ENCODE measurements at places on chromosomes 3 and 15.
A peak's percentile ranks its signal among the peaks of the same experiment; 100 is the strongest.

- DNase-seq: no peak
Observed at GRCh38 chr3:187799942-187800641, 54.8 kb upstream of the BCL6 start.

DNA sequence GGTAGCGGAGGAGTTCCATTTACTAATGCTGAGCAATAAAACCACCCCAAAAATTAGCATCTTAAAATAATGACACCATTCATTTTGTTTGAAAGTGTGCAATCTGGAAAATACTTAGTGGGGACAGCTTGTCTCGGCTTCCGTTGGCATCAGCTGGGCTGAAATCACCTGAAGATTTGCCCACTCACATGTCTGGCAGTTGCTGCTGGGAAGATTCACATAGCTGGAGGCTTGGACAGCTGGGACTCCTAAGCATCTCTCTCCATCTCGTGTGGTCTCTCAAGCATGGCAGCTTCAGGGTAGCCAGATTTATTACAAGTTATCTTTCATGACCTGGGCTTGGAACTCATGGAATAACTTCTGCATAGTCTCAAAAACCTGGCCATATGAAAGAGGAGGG lies 38.4 kb upstream of the BFSP2 start:
- DNase-seq: no peak

- DNase-seq: no peak
Observed at GRCh38 chr3:143443851-143444331, 324.3 kb downstream of the CHST2 start.

- DNase-seq: no peak
Observed at GRCh38 chr3:24937228-24937627, 442.6 kb upstream of the THRB start.

- no peak for DNase-seq
Observed at GRCh38 chr15:29770796-29771195, 51.5 kb downstream of the TJP1 start.

- DNase-seq: no peak
Observed at GRCh38 chr15:79973456-79974195, 2.6 kb upstream of the BCL2A1 start.

DNA sequence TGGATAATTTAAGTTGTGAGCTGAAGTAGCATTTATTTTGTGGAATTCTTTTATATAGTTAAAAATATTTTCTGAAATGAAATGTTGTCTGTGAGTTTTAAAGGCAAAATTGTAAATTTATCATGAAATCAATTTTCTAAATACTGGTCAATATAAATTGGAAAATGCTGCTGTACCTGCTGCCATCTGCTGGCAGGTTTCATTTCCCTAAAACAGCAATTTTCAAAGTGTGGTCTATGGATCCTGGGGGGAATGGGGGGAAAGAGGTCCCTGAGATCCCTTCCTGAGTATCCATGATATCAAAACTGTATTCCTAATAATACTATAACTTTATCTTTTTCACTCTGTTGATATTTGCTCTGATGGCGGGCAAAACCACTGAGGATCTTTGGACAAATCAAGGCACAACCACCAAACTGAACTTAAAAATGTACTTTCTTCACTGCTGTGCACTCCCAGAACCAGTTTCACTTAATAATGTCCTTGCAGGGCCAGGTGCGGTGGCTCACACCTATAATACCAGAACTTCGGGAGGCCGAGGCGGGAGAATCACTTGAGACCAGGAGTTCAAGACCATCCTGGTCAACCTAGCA lies 17.2 kb upstream of the CCR4 start:
- no peak for DNase-seq

GRCh38 chr15:49901996-49902684 lies 216.9 kb downstream of the ATP8B4 start:
- no peak for DNase-seq

DNA sequence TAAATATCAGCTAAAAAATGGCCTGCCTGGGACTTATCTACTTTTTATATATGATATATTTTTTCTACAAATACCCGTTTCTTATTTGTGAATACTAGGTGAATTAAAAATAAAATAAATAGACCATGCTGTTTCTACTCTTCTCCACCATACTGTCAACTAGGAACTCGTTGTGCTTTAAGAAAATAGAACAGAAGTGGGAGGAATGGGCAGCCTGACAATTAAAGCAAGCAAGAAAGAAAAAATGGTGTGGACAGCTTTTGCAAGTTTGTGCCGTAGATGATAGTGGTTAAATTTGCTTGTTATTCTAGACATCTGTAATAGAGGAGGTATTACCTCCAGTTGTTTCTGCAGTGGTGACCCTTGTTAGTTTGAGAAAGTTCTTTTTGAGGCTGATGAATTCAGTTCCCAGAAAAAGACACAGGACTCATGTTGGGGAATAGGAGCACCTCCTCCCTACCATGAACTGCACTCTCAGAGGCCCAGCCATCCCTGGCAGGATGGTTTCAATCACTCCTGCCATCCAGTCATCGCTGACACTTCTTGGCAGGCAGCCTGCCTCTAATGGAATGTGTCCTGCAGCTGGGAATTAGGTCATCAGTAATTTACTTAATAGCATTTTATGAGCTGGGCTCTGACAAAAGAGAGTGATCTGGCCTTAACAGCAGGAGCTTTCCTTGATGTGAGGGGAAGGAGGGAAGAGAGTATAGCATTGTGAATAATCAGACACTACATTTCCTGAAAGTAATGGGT lies 105.0 kb upstream of the GAP43 start:
- DNase-seq: no peak

GRCh38 chr15:72289597-72290325 lies 17.4 kb upstream of the PARP6 start:
- no peak for DNase-seq

- DNase-seq: peak; percentile 17
Observed at GRCh38 chr3:171049861-171050444, 23.4 kb upstream of the SLC2A2 start.

GRCh38 chr3:120404876-120405275 lies 45.9 kb downstream of the FSTL1 start:
- no peak for DNase-seq

GRCh38 chr3:134008630-134009156 lies 21.0 kb downstream of the SLCO2A1 start:
- no peak for DNase-seq

DNA sequence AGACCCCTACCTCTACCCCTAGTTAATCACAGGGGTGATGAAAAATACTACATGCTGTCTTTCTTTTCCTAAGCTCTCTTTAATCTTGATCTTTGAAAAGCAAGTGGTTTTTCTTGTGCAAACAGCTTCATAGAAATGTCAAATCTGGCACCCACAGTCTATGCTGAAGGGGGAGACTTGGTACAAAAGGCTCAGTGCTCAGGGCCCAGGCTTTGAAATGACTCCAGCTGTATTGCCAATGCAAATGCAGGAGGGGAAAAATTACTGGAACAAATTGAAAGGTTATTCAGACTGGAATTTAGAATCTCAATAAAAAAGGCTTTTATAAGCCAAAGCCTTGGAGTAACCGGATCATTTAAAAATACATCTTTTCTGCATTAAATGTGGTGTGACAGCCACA lies 223.9 kb downstream of the LRTM1 start:
- no peak for DNase-seq
